Activated CD8-positive, alpha-beta T cell treated with anti-CD3 and anti-CD28 coated beads, Interleukin-2, amount 10 ng/mL, durations not matched to agents 7 days and 5 days (primary cell): ENCODE measurements at places on chromosomes 5 and 9. TPM values are rescaled to one million over a fixed set of nuclear protein-coding genes. Genes with fewer than 3 reads are reported as not detected.

The SUSD1 gene
- 15.2 TPM for total RNA-seq

The G3BP1 gene
- 193 TPM for total RNA-seq

The IFNA21 gene
- not detected for total RNA-seq

The CLIC3 gene
- 3.6 TPM for total RNA-seq

The PROB1 gene
- 5.2 TPM for total RNA-seq

The RANBP17 gene
- total RNA-seq = not detected

The GRIN1 gene
- not detected for total RNA-seq

The SMIM33 gene
- total RNA-seq = 0.32 TPM

The CBY3 gene
- 0.55 TPM for total RNA-seq

DNA sequence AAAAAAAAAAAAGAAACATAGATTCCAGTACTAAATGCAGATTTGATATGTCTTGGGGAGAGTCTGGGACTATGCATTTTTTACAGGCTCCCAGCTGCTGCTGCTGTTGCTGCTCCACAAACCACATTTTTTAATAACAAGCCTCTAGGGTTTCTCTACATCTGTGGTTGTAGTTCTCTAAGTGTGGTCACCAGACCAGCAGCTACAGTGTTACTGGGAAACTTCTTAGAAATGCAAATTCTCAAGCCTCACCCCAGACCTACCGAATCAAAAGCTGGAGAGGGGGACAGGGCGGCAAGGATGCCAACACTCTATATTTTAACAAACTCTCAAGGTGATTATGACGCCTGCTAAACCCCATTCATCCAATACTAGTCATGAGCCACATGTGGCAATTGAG is 293.4 kb upstream of the PTGER4 start:
- H3K4me3 ChIP-seq = peak overlapping the region; percentile 15
- peaks cover 7% of the 10 kb centered on the region for H3K36me3 ChIP-seq
- peak overlapping the region; percentile 60 for H3K27ac ChIP-seq
- DNase-seq = peak; percentile 65

- DNase-seq = no peak
- H3K27ac ChIP-seq = no peak overlapping the region
- H3K27me3 ChIP-seq = peaks cover 9% of the 10 kb centered on the region
- no peak overlapping the region for H3K4me3 ChIP-seq
These were observed 164.9 kb upstream of the RAI14 start for GRCh38 chr5:34491251-34491620.

DNA sequence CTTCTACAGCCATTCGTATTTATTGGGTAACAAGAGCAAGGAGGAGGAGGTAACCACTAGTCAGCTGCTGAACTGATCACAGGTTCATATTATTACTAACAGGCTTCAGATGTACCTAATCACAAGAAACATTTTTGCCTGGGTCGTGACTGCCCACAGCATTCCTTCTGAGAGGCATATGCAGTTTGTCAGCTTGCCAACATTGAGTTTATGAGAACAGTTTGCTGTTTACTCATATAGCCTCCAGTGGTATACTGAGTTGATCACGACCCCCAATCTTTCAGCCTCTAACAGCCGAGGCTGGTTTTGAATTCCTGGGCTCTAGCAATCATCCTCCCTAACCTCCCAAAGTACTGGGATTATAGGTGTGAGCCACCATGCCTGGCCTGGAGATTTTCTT is 693.6 kb downstream of the TLE1 start:
- H3K36me3 ChIP-seq = no peaks in the 10 kb centered on the region
- DNase-seq = no peak
- no peak overlapping the region for H3K4me3 ChIP-seq
- no peaks in the 10 kb centered on the region for H3K4me1 ChIP-seq

DNA sequence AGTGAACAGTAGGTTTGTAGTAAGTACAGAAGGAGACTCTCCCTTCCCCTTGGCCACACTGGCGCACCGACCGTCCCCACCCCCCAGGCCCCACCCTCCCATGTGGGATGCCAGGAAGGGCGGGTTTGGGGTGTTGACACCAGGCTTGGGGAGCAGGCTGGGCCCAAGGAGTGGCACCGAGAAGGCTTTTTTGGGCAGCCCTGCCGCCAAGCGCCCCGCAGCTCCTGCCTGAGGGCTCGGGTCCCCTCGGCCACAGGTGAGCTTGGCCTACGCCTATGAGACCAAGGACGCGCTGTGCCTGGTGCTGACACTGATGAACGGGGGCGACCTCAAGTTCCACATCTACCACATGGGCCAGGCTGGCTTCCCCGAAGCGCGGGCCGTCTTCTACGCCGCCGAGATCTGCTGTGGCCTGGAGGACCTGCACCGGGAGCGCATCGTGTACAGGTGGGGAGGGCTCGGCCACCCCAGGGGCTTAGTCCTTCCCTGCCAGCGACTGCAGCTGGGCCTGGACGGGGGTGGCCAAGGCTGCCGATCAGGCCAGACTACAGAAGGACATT is 7.3 kb downstream of the GRK6 start:
- peaks cover 88% of the 10 kb centered on the region for H3K36me3 ChIP-seq
- DNase-seq = no peak
- peaks cover 87% of the 10 kb centered on the region for H3K4me1 ChIP-seq
- peak overlapping the region; percentile 18 for H3K4me3 ChIP-seq

GRCh38 chr5:167271511-167271910 is 1019.9 kb upstream of the WWC1 start:
- DNase-seq = no peak
- H3K27me3 ChIP-seq = no peaks in the 10 kb centered on the region
- H3K4me3 ChIP-seq = no peak overlapping the region
- no peaks in the 10 kb centered on the region for H3K36me3 ChIP-seq

DNA sequence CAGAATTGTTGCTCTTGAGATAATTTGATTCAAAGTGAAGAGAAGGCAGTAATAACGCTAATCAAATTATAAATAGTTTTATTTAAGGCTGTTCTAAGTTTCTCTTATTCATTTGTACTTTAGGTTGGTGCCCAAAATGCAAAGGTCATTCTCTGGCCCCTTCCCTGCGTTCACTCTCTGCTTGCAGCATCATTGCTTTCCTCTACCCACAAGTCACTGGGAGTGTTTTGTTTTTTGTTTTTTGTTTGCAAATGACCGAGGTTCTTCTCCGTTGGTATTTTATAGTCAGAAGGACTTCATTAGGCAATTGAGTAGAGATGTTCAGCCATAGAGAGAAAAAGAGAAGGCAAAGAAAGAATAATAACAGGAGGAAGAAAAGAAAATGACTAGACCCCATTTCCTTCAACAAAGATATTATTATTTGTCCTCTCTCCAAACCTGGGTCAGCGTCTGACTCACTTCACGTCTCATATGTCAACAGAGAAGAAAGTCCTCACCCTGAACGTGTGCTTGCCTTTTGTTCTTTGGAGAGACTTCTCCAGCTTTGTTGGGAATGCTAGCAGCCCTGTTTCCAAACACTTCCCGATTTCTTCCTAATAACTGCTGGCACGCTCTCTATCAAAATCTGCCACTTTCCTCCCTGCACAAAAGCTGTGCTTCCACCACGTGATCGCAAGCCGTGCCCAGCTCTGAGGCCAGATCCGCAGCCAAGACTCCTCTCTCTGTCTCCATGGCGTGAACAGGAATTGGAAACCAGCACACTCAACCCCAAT is 119.8 kb downstream of the EBF1 start:
- peaks cover 2% of the 10 kb centered on the region for H3K27me3 ChIP-seq
- DNase-seq = no peak
- no peaks in the 10 kb centered on the region for H3K36me3 ChIP-seq
- no peak overlapping the region for H3K27ac ChIP-seq

GRCh38 chr5:173329491-173330337 is 1.5 kb upstream of the STC2 start:
- DNase-seq = peak; percentile 77
- peaks cover 33% of the 10 kb centered on the region for H3K36me3 ChIP-seq
- peak overlapping the region; percentile 82 for H3K27ac ChIP-seq
- H3K4me1 ChIP-seq = peaks cover 57% of the 10 kb centered on the region

GRCh38 chr5:56676091-56676768 is 139.1 kb upstream of the MAP3K1 start:
- H3K4me3 ChIP-seq = no peak overlapping the region
- H3K27ac ChIP-seq = no peak overlapping the region
- H3K4me1 ChIP-seq = peaks cover 16% of the 10 kb centered on the region
- no peaks in the 10 kb centered on the region for H3K36me3 ChIP-seq

GRCh38 chr9:18865542-18865941 is 167.5 kb downstream of the SAXO1 start:
- H3K27ac ChIP-seq = no peak overlapping the region
- H3K4me1 ChIP-seq = no peaks in the 10 kb centered on the region
- no peaks in the 10 kb centered on the region for H3K36me3 ChIP-seq

- H3K27ac ChIP-seq = peak overlapping the region; percentile 99
- no peaks in the 10 kb centered on the region for H3K27me3 ChIP-seq
- peak overlapping the region; percentile 99 for H3K4me3 ChIP-seq
- DNase-seq = no peak
- H3K36me3 ChIP-seq = peaks cover 25% of the 10 kb centered on the region
These were observed 1.3 kb upstream of the PARP8 start for GRCh38 chr5:50665091-50665490.

DNA sequence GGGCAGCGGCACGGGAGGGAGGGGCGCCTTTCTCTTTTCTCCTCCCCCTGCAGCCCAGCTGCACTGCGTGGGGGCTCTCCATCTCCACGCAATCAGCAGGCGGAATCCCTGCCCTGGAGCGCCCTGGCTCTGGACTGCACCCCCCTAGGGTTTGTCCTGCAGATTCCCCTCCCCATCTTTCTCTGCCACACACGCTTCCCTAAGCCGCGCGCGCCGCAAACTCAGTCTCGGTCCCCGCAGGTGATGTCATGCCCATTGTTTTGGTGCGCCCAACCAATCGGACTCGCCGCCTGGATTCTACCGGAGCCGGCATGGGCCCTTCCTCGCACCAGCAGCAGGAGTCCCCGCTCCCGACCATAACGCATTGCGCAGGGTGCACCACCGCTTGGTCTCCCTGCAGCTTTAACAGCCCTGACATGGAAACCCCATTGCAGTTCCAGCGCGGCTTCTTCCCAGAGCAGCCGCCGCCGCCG is at the start of gene KCNN2:
Gene KCNN2 (plus strand): TSS at position 347 of the 473 bp plus-strand sequence. CDS start 70 bp downstream, at position 417.
- peaks cover 41% of the 10 kb centered on the region for H3K27me3 ChIP-seq
- no peaks in the 10 kb centered on the region for H3K36me3 ChIP-seq
- no peak for DNase-seq
- H3K4me1 ChIP-seq = peaks cover 4% of the 10 kb centered on the region
- no peak within 1 kb of the TSS for H3K4me3 ChIP-seq

DNA sequence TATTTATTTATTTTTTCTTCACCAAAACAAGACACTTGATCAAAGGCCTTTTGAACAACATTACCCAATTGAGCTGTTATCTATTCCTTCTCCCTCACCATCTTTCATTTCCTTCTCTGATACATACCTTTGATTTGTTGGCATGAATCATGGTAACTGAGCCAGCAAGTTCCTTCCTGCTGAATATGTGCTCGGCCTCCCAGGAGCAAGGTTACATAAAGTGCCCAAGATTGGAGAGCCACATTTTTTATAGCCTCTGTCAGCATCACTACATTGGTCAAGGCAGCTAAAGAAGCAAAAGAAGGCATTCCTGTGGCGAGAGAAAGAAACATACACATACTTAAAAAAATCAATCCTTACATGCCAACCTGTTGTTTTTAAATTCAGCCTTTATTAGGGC is 369.6 kb downstream of the CYLC2 start:
- H3K27ac ChIP-seq = no peak overlapping the region
- no peaks in the 10 kb centered on the region for H3K4me1 ChIP-seq
- no peaks in the 10 kb centered on the region for H3K27me3 ChIP-seq
- no peaks in the 10 kb centered on the region for H3K36me3 ChIP-seq
- H3K4me3 ChIP-seq = no peak overlapping the region

DNA sequence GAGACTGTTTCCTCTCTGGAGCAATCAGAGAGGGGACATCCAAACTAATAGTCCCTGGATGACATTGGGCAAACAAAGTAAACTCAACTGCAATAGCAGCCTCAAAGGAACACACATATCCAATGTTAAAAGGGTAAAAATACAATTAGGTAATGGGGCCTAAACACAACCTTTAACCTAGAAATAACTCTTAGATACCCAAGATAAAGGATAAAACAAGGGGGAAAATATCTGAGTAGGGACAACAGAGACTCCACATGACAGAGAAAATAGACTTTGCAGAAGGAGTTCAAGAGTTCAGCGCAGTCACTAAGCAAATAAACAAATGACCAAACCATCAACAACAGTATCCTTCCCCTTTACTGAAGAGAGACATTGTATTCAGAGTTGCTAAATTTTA is 149.3 kb downstream of the FBXO4 start:
- H3K4me1 ChIP-seq = no peaks in the 10 kb centered on the region
- no peak overlapping the region for H3K27ac ChIP-seq
- no peak for DNase-seq
- H3K27me3 ChIP-seq = no peaks in the 10 kb centered on the region

- H3K27ac ChIP-seq = no peak overlapping the region
- no peak for DNase-seq
- no peaks in the 10 kb centered on the region for H3K36me3 ChIP-seq
- no peak overlapping the region for H3K4me3 ChIP-seq
These were observed 117.0 kb upstream of the BOD1 start for GRCh38 chr5:173733425-173733824.

- H3K36me3 ChIP-seq = no peaks in the 10 kb centered on the region
- H3K4me1 ChIP-seq = no peaks in the 10 kb centered on the region
- H3K27me3 ChIP-seq = no peaks in the 10 kb centered on the region
- H3K27ac ChIP-seq = no peak overlapping the region
- H3K4me3 ChIP-seq = no peak overlapping the region
These were observed 335.7 kb downstream of the PRELID2 start for GRCh38 chr5:145499483-145499882.

GRCh38 chr5:54703133-54703532 is 185.6 kb downstream of the SNX18 start:
- H3K27ac ChIP-seq = no peak overlapping the region
- DNase-seq = no peak
- peaks cover 2% of the 10 kb centered on the region for H3K27me3 ChIP-seq
- no peak overlapping the region for H3K4me3 ChIP-seq

DNA sequence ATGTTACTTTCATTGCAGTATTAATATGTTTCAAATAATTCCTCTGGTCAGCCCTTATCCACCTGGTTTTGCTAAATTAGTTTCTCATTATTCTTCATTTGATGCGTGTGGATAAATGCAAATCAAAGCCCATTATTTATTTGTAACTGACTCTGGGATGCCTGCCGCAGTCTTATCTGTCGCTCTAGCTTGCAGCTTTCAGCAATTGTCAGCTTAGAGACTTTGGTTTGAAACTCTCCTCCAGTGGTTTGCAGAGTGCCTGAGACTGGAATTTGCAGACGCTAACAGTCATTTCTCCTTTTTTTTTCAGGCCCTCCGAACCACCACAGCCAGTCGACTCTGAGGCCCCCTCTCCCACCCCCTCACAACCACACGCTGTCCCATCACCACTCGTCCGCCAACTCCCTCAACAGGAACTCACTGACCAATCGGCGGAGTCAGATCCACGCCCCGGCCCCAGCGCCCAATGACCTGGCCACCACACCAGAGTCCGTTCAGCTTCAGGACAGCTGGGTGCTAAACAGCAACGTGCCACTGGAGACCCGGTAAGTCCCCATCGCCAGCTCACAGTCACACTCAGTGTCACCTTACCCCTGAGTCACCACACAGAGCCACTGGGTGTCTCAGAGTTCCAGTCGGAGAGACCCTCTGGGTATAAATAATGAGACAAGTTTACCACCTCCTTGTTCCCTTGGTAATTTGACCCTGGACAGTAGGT is 339.0 kb upstream of the WWC1 start:
- H3K4me1 ChIP-seq = no peaks in the 10 kb centered on the region
- no peaks in the 10 kb centered on the region for H3K27me3 ChIP-seq
- DNase-seq = no peak
- H3K36me3 ChIP-seq = no peaks in the 10 kb centered on the region
- H3K4me3 ChIP-seq = no peak overlapping the region
